ENCODE measurements at places on chromosomes 3 and 15.

DNA sequence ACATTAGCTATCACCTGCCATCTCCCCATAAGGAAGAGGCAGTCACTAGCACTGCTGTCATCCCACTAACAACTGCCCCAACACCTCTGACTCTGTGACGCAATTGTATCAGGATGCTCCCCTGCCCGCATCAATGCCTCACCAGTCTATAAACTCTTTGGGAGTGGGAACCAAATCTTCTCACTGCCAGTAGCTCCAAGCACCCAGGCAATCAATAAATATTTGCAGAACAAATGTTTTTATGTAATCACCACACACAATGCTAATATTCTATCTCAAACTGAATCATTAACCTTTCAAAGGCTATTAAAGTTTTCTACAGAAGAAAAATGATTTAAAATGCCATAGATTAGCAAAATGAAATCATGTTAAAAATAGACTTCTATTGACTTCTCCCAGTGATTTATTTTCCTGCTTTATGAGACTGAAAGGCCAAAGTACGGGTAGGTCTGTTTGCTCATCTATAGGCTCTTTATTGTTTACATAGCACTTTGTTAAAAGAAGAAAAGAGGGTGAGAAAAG lies 131.3 kb downstream of the PLD1 start:
- no peak for DNase-seq

DNA sequence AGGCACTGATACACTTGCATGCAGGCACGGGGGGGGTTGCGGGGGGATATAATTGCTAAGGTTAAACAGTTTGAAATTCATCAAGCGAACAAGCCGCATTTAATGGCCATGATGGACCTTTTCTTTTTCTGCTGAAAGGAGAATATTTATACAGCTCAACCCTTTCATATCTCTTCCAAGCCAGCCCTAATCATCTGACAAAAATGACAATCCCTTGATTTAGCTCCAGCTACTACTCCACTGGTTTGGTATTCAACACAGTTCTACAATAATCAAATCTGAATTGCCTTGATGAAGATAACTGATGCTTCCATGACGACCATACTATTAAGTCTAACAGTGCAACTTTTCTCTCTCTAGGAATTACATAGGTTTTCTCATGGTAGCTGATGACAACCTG lies 374.9 kb downstream of the PLCL2 start:
- DNase-seq = no peak

DNA sequence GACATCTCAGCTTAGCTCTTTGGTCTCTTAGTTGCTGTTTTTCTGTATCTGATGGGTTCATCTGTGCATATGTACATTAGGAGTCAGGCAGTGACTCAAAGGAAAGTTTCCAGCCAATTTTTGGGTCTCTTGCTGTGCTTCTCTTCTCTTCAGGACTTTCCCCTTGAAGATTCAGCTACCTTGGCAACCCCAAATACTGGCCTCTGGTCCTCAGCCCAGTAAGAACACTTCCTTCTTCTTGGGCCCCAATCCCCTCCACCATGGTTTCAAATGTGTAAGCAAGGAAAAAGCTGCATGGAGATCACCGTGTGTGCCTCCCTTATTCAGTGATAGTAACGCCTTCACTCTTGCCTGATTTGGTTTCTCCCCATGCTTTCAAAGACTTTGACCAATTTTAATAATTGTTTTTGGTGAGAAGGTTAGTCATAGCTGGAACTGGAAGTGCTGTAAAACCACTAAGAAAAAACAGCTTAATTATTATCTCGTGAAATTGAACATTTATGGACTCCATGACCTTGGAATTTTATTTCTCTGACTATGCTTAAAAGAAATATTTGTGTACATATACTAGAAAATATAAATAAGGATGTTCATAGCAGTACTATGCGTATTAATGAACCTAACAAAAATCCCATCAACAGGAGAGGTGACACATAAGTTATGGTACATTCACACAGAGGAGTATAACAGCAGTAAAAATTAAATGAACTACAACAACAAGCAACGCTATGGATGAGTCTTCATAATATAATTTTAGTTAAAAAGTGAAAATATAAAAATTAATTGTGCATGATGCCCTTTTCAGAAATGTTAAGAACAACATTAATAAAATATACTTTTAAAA lies 125.3 kb upstream of the BCL6 start:
- DNase-seq = no peak

GRCh38 chr15:35061161-35061824 lies 23.8 kb downstream of the NANOGP8 start:
- DNase-seq = no peak

GRCh38 chr3:156472150-156472549 lies 82.8 kb downstream of the SSR3 start:
- no peak for DNase-seq

DNA sequence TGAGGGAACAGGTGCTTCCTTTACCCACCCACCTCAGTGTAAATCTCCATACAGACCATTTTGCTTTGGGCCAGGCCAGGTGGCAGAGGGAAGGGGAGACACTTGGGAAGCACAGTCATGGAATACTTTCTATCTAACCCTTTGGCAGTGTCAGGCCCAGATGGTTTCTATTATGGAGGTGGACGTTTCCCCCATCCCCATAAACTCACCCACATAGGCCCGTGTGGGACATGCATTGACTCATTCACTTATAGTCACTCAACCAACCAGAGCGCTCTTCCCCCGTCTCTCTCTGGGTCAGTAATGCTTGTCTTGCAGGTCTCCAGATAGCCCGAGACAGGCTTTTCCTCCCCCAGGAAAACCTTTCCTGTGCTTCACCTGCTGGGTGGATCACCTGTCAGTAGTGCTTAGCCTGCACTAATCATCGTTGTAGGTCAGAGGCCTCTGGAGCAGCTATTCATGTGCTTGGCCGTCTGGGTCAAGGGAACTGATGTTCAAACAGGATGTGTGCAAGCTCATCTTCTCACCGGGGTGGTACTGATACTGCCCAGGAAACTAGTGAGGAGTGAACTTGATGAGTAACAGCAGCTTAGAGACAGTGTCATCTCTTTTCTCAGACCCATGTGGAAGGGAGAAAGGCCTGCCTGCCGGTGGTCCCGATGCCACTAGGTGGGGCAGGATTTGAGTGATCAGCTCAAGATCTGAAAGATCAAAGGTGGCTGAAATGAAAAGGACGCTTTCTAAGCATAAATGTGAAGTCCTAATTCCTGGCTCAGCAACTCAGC lies 67.1 kb downstream of the CEMIP start:
- no peak for DNase-seq

DNA sequence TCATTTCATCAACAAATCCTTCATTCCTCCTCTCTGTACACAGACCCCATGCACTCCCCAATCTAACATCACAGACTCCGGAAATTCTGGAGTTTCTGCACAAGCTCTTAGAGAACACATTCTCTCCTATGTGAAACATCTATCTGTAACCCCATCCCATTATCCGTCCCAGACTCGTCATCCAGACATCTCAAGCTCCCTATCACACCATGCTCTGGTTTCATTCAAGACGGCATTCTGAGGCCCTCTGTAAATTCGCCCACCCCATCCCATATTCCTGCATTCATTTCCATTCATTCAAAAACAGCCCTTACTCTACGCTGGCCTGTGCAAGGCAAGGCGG lies 575 bp downstream of the LEO1 start:
- DNase-seq = no peak

Measured in brain pericyte (primary cell).